WTC11 (cell line): ENCODE measurements at places on chromosomes 13 and 19. TPM values are rescaled to one million over a fixed set of nuclear protein-coding genes. Genes with fewer than 3 reads are reported as not detected.

- no peaks in the 10 kb centered on the region for H3K36me3 ChIP-seq
- no peak overlapping the region for H3K27ac ChIP-seq
- no peak overlapping the region for H3K4me3 ChIP-seq
- no peak for DNase-seq
Observed at GRCh38 chr13:25080773-25081172, 15.2 kb upstream of the PABPC3 start.

GRCh38 chr13:110936519-110936918, 21.6 kb upstream of the ANKRD10 start:
- DNase-seq = no peak
- peaks cover 12% of the 10 kb centered on the region for H3K27me3 ChIP-seq
- H3K36me3 ChIP-seq = peaks cover 43% of the 10 kb centered on the region
- H3K27ac ChIP-seq = no peak overlapping the region

DNA sequence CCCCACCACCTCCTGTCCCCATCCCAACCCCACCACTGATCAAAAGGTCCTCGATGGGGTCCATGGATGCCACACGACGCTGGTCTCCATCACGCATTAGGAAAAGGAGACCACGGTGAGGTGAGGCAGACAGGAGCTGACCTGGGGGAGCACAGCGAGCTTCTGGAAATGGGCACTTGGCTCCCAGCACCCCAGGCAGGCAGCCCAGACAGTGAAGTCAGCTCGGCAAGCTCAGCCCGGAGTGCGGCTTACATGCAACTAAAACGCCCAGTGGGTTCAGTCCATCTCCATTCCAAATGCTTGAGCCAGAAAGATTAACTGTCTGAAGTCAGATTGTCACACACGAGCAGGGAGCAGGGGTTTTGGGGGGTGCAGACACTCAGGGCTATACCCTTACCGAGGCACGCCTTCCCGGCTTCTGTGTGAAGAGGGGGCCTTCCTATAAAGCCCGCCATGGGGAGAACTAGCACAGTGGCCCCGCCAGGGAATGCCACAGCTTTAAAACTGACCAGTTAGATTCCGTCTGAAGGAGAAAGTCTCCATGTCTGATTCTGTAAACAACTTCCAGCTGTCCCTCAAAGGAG, 79.4 kb downstream of the SPACA7 start:
- H3K27me3 ChIP-seq = no peaks in the 10 kb centered on the region
- no peaks in the 10 kb centered on the region for H3K36me3 ChIP-seq
- no peaks in the 10 kb centered on the region for H3K4me1 ChIP-seq

The OR7C1 gene
- total RNA-seq = not detected in 3 replicates
